Effector memory CD8-positive, alpha-beta T cell (primary cell): ENCODE measurements at places on chromosomes 2 and 18.
A peak's percentile ranks its signal among the peaks of the same experiment; 100 is the strongest.

GRCh38 chr2:30261695-30262211 lies 30.4 kb downstream of the LBH start:
- no peak for DNase-seq
- H3K27me3 ChIP-seq = no peaks in the 10 kb centered on the region
- peak overlapping the region; percentile 83 for H3K27ac ChIP-seq
- H3K4me1 ChIP-seq = peaks cover 73% of the 10 kb centered on the region
- H3K36me3 ChIP-seq = peaks cover 38% of the 10 kb centered on the region
- H3K4me3 ChIP-seq = peak overlapping the region; percentile 4

DNA sequence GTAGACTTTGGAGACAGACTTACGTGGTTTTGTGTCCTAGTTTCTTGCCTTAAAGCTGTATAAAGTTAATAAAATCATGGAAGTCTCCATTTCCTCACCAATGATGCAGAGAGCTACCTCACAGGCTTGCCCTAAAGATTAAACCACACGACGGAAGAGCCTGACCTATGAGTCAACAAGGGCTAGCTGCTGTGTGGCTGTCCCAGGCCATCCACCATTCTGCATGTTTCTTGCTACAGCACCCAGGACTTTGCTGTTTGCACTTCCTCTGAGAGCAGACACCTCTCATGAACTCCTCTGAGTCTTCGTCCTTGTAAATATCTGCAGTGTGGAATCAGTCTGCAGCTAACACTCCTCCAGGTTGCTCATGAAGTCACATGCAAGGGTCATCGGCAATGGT lies 160.0 kb upstream of the TRIB2 start:
- no peak for DNase-seq
- no peak overlapping the region for H3K4me3 ChIP-seq
- no peaks in the 10 kb centered on the region for H3K36me3 ChIP-seq
- H3K27ac ChIP-seq = peak overlapping the region; percentile 7

- no peak for DNase-seq
- H3K27ac ChIP-seq = no peak overlapping the region
- no peak overlapping the region for H3K4me3 ChIP-seq
- no peaks in the 10 kb centered on the region for H3K4me1 ChIP-seq
- H3K27me3 ChIP-seq = peaks cover 54% of the 10 kb centered on the region
These were observed 57.5 kb downstream of the FHOD3 start for GRCh38 chr18:36354989-36355388.

DNA sequence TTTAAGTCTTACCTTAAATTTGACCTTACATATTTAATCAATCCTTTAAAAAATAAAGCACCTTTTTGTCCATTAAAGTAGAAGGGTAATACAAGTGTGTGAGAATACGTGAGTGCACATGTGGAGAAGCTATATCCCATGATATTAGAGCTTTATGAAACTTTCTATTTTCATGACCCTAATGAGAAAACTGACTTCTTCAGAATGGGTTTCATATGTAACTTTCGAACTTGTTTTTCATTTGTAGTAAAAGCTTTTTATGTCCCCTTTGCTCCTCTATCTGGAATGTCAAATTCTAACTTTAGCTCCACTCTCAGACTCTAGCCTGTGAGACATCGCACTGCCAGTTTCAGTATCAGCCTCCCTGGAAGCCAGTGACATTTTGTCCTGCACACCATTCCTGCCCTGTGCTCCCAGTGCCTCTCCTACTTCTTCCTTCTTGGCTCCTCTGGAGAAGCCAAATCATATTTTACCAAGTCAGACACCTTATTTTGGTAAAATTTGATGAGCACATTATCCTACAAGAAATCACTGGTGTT lies 42.0 kb downstream of the MAPRE2 start:
- H3K27me3 ChIP-seq = no peaks in the 10 kb centered on the region
- no peak overlapping the region for H3K27ac ChIP-seq
- H3K4me1 ChIP-seq = peaks cover 56% of the 10 kb centered on the region
- no peak for DNase-seq

- H3K4me3 ChIP-seq = no peak overlapping the region
- H3K4me1 ChIP-seq = peaks cover 5% of the 10 kb centered on the region
- H3K27me3 ChIP-seq = no peaks in the 10 kb centered on the region
- H3K36me3 ChIP-seq = no peaks in the 10 kb centered on the region
- DNase-seq = no peak
- no peak overlapping the region for H3K27ac ChIP-seq
These were observed 66.5 kb upstream of the SLC1A4 start for GRCh38 chr2:64922482-64923384.

- no peaks in the 10 kb centered on the region for H3K36me3 ChIP-seq
- H3K27ac ChIP-seq = no peak overlapping the region
- no peaks in the 10 kb centered on the region for H3K4me1 ChIP-seq
- H3K27me3 ChIP-seq = no peaks in the 10 kb centered on the region
- no peak for DNase-seq
These were observed 20.6 kb upstream of the ZNF804A start for GRCh38 chr2:184577743-184578142.

GRCh38 chr2:130987519-130988425 lies 105.5 kb downstream of the FAM168B start:
- no peaks in the 10 kb centered on the region for H3K36me3 ChIP-seq
- H3K4me1 ChIP-seq = peaks cover 6% of the 10 kb centered on the region
- H3K27me3 ChIP-seq = no peaks in the 10 kb centered on the region
- no peak for DNase-seq
- peak overlapping the region; percentile 75 for H3K27ac ChIP-seq
- no peak overlapping the region for H3K4me3 ChIP-seq

- no peak overlapping the region for H3K27ac ChIP-seq
- H3K4me3 ChIP-seq = no peak overlapping the region
- H3K36me3 ChIP-seq = no peaks in the 10 kb centered on the region
- peaks cover 4% of the 10 kb centered on the region for H3K27me3 ChIP-seq
- DNase-seq = no peak
These were observed 11.3 kb downstream of the TMEM247 start for GRCh38 chr2:46490521-46491141.

DNA sequence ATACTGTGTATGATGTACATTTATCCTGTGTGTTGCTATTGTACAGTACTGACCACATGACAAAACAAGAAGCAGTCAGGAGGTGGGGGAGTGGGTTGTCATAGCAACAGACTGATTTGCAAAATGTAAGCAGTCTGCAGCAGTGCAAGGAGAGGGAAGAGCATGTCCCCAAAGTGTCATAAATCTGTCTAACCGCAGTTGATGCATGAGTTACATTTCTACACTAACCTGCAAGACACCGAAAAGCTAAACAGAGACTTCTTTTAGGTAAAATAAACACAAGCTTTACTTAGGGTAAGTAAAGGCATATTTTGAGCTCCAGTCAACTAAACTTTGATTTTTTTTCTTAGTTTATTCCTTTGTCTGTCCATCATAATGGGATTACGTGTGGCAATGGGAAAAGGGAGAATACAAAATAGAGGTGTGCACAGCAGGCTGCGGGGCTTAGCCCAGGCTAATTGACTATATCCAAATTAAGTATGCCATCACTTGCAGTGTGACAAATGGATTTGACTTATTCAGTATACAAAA lies 134.5 kb downstream of the MEIS1 start:
- H3K27ac ChIP-seq = no peak overlapping the region
- H3K4me3 ChIP-seq = no peak overlapping the region
- H3K36me3 ChIP-seq = no peaks in the 10 kb centered on the region
- no peak for DNase-seq
- H3K4me1 ChIP-seq = no peaks in the 10 kb centered on the region

DNA sequence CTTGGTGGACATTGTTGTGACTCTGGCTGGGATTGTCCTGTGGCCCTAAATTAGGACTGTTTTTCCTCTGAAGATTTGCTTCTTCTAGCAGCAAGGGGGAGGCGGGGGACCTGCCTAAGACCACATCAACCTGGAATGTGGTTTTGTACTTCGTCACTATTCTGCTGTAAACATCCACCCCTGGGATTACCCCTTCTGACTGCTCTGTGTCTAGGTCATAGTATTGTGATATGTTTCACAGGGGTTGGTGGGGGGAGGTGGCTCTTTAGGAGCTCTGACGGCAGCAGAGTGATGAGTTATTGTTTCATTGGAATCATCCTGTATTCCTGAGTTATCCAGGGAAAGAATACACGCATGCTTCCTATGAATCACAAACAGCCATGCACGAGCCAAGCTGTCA lies 226.4 kb upstream of the MYT1L start:
- no peak overlapping the region for H3K27ac ChIP-seq
- DNase-seq = no peak
- no peaks in the 10 kb centered on the region for H3K27me3 ChIP-seq
- H3K36me3 ChIP-seq = no peaks in the 10 kb centered on the region
- H3K4me3 ChIP-seq = no peak overlapping the region
- no peaks in the 10 kb centered on the region for H3K4me1 ChIP-seq

DNA sequence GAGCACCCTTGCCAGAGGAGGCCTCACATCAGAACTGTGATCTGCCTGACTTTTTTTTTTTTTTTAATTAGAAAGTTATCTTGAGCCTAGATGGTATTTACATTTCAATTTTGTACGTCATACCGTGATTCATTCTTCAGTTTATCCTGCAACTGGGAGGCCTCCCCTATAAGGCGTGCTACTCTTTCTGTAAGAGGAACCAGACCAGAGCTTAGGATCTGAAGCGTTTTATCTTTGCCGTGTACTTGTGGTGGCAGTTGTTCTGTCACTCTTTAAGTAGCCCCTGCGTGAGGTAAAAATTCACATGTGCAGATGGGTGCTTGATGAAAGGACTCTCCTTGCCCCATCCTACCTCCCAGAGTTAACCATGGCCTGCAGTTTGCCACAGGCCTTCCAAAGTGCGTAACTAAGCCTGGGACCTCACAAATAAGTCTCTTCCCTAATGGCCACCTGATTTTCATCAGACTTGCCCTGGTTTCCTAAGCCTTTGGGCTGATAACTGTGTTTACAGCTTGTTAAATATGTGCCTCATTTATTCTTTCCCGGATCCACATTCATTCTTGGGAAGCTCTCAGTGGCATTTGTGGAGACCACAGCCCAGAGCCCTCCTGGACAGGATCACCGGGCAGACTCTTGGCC lies 96.0 kb downstream of the MTCL1 start:
- no peaks in the 10 kb centered on the region for H3K36me3 ChIP-seq
- no peak for DNase-seq
- no peak overlapping the region for H3K27ac ChIP-seq
- H3K4me1 ChIP-seq = no peaks in the 10 kb centered on the region

DNA sequence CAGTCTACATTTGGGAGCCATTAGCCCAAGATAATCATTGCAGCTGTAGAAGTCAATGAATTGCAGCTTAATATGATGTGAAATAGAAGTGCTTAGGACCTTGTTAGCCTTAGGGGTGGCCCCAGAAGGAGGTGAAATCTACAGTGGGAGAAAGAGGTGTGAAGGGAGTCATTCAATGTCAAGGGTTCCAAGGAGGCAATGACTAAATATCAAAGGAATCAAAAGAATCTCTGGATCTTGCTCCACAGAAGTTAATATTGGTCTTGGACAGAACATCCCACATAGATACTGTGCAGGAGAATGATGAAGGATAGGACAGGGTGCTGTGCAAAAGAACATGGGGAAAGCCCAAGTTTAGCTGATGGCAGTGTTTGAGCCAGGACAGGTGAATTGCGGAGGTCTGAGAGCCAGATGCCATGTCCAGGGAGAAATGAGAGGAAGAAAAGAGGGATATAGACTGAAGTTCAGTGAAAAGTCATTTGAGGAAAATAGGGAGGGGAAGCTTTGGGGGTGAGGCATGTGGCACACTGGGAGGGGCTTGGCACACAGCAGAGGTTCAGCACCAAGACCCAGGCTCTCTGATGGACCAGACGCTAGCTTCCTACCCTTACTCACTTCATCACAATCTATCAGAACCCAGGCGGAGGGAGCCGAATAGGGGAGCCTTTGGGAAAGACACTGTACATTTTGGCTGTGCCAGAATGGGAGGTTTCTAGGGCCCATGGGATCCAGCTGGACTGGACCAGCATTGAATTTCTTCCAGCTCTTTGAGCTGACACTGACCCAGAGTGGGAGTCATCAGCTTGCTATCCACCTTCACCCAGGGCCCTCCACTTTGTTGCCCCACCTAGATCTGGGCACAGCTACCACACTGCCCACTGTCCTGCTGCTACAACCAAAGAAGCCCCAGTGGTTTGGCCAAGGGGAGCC lies 2.2 kb downstream of the IL1F10 start:
- peaks cover 9% of the 10 kb centered on the region for H3K4me1 ChIP-seq
- no peak overlapping the region for H3K27ac ChIP-seq
- H3K4me3 ChIP-seq = no peak overlapping the region

- H3K27ac ChIP-seq = peak overlapping the region; percentile 98
- H3K27me3 ChIP-seq = no peaks in the 10 kb centered on the region
- DNase-seq = no peak
- H3K4me3 ChIP-seq = peak overlapping the region; percentile 92
- peaks cover 14% of the 10 kb centered on the region for H3K4me1 ChIP-seq
These were observed 6.8 kb upstream of the NR4A2 start for GRCh38 chr2:156339110-156339847.

DNA sequence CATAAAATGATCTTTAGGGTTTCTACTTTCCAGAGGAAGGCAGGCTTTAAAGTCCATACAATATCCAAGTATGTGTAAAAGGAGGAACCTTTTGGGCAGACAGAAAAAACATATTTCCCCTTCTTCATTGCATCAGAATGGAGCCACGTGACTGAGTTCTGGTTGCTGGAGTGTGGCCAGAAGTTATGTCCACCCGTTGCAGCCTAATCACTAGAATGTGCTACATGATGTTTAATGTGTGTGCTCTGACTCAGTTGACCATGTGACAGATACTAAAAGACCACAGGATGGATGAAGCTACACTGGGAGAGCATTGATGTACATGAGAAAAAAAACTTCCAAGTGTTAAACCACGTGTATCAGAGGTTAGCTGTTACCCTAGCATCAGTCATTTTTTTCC lies 460.9 kb downstream of the RIT2 start:
- H3K27me3 ChIP-seq = no peaks in the 10 kb centered on the region
- H3K4me1 ChIP-seq = no peaks in the 10 kb centered on the region
- no peak overlapping the region for H3K27ac ChIP-seq
- H3K36me3 ChIP-seq = no peaks in the 10 kb centered on the region
